T-cell (primary cell): ENCODE measurements at places on chromosomes 3 and 15.

DNA sequence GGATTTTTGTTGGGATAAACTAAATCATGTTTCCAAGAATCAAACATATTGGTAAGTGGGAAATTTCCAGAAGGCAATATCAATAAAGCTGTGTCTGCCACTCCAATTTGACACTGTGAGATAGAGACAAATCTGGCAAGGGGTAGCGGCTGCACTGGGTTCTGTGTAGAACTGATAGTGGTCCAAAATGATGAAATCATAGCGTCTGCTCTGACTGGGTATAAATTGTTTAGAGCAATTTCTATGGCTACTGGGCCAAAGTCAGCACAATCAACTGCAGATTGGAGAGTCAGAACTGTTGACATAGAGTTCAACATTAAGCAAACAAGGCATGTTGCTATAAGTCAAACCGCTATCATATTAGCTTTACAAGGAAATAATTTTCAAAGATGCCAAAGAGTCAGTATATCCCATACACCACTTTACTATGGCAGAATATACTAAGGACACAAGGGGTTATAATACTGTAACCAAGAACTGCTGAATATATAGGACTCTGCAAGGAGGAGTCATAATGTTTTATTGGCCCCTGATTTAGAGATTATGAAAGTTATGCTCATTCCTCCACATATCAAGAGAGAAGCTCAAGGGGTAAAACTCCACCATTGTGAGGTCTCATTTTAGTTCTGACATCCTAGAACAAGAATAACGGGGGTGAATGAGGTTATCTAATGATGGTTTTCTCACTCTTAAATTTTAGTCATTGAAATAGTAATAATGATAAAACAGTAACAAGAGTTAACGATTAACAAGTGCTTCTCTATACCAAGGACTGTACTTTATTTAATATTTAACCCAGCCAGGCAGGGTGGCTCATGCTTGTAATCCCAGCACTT lies 309.7 kb upstream of the GADL1 start:
- DNase-seq, result no peak

GRCh38 chr3:36075491-36075890 lies 304.8 kb upstream of the STAC start:
- no peak for DNase-seq

- DNase-seq, result no peak
Measured at GRCh38 chr15:60135961-60136360, 131.8 kb downstream of the FOXB1 start.

- DNase-seq, result no peak
Measured at GRCh38 chr3:192409838-192410683, 317.3 kb downstream of the FGF12 start.

DNA sequence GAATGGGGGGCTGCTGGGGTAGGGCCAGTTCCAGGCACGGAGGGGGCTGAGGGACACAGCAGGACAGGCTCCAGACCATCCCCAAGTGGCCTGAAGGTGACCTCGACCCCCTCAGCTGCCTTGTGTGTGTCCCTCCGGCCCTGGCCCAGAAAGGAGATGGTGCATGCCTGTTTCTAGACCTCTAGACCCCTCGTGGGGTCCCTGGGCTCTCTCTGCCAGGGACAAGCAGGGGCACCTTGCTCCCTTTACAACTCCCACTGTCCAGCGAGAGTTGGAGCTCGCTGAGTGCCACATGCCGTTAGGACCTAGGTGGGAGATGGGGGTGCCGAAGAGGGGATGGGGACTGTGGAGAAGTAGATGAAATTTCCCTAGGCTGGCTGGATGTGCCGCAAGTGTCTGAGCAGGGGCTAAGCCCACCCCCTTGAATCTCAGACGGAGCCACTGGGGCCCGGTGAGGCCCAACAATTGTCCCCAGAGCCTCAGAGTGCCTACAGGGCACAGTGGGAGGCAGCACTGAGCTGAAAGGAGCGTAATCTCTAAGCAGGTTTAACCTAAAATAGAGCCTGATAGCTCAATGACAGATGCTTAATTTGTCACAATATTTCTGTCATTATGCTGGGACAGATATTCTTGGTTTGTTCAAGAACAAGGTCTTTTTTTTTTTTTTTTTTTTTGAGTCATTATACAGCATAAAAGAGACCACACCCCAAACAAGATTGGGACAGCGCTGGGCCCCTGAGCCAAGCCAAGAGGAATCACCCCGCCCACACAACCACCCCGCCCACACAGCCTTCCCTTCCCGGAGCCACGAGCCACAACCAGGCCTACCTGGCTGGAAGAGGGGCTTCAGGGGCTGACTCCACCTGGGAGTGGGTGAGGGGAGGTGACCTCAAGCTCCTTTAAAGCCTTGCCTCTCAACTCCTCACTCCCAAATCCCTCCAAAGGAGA lies 23.6 kb upstream of the KLF13 start:
- no peak for DNase-seq

DNA sequence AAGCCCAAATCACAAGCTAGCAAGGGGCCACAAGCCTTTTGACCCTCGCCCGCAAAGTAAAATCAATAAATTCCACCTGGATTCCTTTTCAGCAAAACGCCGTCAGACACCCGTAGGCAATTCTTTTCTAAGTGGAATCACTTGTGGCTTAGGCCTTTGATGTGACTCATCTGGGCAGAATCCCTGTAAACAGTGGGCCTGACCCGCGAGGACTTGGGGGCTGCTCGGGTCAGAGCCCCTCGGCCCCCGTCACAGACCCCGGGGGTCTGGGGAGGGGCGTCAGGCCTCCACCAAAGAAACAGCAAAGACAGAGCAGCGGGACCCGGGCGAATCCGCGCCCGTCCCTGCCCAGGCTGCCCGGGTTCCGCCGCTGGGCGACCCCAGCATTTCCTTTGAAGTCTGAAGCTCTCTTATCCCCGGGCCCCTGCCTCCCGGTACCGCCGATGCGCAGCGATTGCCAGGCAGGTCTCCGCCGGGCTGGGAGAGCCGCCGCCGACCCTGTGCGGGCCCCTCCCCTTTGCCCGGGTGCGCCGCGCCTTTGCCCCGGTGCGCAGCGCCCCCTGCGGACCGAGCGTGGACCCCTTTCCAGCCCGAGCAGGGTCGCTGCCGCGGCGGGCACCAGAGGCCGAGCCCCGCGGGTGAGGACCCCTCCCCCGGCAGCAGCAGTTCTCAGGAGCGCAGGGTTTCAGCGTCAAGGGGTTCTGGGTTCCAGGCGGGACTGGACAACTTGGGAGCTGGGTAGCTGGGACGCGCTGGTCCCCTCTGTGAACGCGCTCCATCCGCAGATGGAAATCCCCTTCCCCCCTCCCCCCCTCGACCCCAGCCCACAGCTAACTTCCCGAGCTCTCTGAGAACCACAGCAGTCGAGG lies 178.3 kb downstream of the UACA start:
- DNase-seq, result peak; percentile 6

DNA sequence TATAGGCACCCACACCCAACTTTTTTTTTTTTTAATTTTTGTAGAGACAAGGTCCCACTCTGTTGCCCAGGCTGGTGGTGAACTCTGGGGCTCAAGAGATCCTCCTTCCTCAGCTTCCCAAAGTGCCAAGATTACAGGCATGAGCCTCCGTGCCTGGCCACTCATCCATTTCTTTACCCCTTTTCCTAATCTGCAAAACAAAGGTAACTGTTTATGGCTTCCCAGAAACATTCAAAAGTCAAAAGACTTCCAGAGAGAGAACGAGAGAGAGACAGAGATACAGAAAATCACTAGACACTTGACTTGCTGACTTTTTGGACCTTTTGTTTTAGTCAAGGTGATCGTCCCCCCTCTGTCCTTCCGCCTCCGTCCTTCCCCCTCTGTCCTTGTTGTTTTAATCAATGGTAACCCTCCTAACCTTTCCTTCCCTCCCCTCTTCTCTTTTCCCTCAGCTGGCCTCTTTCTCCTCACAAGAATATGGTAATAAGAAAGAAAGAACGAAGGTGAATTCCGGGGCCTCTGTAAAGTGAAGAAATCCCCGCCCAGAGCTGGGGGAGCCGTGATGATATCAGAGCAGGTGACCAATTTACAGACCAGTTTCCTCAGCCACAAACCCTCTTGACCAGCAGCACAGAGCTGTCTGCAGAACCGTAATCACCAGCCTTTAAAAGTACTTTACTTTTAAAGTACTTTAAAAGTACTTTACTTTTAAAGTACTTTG lies 21.9 kb downstream of the KLHL6 start:
- no peak for DNase-seq

GRCh38 chr15:62528505-62528904 lies 363.4 kb upstream of the C2CD4B start:
- DNase-seq, result no peak

DNA sequence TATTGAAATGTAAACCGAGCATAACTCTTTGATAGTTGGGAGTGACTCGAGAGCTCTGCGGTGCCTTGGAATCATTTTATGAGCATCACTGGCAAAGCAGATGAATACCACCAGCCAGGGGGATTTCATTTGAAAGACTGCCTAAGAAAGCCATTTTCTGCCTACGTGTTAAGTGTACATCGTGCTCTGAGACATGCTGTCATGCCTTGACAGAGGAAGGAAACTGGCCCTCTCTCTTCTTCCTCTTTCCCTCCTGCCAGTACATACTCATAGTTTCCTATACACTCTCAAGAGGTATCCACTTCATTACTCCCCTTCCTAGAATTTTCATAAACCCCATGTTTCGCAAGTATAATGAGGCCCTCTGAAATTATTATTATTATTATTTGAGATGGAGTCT lies 8.8 kb downstream of the BCL2A1 start:
- no peak for DNase-seq

DNA sequence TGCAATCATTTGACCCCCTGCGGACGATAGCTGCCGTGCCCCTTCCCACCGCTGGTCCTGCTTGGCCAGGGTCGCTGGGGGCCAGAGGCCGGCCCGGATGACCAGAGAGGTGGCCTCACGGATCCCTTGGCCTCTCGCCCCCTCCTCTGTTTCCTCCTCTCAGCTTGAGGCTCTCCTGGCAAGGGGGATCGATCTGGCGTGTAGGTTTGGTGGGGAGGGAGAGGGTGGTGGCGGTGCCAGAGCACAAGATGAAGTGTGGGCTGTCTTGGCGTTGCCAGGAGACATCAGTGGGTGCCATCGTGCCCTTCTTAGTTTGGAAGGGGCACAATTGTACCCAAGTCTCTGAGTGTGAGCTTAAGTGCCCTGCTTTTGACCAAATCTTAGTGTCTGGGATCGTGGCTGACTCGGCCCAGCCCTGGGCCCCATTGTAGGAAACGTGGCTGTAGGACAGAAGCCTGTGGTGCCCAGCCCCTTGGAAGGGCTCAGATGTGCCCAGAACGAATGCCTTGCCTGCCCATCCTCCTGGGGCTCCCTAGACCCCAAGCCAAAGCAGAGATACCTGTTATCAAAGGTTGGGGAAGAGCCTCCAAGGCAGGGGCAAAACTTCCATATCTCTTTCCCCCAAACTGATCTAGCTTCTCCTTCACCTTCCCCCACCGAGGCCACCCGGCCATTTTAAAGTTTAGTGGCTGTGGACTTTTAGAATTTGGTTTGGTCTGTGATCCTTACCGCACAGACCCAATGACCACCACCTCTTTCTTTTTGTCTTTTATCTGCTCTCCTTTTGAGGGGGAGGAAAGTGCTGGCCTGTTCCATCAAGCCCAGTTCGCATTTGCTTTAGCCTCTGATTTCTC lies 14.4 kb downstream of the NR2F2 start:
- DNase-seq, result no peak

- no peak for DNase-seq
Measured at GRCh38 chr3:124230998-124231397, 239.1 kb upstream of the ROPN1 start.

GRCh38 chr15:82535566-82536408 lies 4.5 kb downstream of the RPS17 start:
- no peak for DNase-seq

DNA sequence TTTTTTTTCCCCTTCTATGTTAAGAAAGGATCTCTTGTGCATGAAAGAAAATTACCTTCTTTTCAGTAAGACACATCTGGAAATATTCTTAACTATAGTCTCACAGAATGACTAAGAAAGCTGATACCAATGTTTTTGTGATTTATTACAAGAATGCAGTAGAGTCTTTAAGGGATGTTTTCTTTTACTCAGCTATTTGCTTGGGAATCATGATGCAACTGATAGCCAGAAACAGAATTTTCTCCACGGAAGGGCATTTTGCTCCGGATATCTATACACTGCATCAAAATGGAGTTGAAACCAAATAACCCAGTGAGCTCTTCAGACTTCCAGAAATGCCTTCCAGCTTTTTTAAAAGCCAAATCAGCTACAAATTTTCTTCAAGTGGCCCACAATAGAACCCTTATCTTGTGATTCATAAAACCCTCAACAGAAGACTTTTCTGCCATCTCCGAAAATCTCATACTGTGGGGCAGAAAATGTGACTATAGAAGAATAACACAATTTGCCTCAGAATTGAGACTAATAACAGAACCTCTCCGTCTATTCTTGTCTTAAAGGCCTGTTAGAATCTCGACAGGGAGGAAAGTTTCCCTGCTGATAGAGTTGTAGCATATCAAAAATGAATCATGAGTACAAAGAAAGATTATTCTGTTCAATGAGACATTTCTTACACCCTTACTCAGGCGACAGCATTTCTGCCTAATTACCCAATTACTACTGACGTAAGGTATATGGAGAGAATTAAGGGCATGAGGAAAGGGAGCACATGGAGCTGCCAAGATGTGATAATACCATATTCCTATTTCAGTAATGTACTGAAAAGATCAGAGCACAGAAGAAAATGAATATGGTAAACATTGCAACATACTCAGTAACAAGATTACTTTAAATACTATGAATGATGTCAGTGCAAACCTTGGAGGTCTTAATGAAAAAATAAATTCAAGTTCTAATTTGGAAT lies 900.1 kb downstream of the ROBO1 start:
- DNase-seq, result no peak

DNA sequence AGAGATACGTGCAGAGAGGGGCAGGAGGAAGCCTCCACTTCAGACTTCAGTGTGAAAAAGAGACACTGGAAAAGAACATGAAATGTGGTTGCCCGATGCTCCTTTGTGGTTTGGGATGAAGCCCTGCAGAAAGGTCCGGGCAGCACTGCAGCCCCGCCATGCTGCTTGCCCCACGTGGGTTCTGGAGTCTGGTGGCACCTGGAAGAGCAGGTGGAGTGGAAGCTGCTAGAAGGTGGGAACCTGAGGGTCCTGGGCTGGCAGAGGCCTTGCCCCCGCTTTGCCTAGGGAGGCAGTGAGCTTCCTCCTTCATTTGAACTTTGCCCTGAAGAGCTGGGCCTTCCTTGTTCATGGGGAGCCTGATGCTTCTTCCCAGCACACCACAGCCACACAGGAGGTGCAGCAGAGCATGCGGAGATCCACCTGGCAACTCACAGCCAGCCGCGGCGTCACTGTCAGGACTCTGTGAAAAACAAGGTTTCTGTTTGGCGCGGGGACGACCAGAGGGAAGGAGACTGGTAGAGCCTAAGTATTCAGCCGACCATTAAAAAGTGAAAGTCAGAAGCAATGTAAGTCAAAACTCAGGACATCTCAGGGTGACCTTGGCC lies 59.0 kb downstream of the APBA2 start:
- DNase-seq, result no peak

GRCh38 chr3:44772099-44772442 lies 10.5 kb downstream of the KIF15 start:
- no peak for DNase-seq
